ENCODE measurements at places on chromosomes 6 and 20.

DNA sequence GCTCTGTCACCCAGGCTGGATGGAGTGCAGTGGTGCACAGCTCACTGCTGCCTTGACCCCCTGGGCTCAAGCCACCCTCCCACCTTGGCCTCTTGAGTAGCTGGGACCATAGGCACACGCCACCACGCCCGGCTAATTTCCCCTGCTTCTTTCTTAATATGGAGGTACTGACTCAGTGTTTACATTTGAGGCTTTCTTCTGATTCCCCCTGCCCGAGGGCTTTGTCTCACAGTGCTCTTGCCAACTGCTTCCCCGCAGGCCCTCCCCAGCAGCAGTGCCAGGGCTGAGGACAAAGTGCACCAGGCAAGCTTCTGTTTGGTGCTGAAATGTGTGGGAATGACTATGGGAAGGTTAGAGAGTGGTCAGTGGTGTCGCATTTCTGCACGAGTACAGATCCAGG, 34.8 kb downstream of the NR2E1 start:
- DNase-seq, result no peak

- DNase-seq, result no peak
These were observed 3.9 kb upstream of the SLC9A8 start for GRCh38 chr20:49808753-49809152.

GRCh38 chr20:32418376-32418775, 60.2 kb downstream of the ASXL1 start:
- no peak for DNase-seq

DNA sequence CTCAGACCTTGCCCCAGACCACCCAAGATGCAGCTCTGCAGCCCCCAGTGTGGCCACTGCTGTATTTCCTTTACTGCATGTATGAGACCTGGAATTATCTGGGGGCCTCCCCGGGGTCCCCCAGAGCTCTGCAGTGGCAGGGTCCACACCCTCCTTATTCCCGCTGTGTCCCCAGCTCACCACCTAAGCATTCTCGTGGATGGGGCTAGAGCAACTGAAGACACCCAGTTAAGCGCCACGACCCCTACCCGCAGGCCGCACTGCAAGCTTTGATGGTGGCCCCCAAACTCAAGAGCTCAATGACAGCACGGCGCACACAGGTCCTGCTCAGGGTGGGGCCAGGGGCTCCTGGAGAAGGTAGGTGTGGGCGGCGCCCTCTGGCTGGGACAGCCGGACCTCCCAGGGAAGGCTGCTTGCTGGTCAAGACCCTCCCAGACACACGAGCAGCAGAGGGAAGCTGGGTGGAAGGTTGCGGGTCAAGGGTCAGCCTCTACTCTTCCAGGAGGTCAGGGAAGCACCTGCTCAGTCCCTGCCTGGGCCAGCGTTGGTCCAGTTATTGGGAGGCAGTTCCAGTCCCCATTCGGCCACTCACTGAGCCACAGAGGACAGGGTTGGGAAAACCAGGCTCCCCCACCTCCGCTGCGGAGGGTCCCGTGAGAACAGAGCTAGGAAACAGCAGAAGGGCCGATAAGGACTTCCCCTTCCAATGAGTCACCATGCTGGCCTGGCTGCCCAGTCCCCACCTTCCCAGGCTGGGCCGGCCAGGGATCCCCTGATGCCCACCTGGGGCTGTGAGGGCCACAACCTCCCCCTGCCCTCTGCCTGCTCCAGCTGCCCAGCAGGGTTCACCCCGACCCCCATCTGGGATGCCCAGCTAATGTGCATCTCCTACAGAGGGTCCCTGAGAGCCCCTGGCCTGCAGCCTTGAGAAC, 2.9 kb downstream of the LAMA5 start:
- no peak for DNase-seq

DNA sequence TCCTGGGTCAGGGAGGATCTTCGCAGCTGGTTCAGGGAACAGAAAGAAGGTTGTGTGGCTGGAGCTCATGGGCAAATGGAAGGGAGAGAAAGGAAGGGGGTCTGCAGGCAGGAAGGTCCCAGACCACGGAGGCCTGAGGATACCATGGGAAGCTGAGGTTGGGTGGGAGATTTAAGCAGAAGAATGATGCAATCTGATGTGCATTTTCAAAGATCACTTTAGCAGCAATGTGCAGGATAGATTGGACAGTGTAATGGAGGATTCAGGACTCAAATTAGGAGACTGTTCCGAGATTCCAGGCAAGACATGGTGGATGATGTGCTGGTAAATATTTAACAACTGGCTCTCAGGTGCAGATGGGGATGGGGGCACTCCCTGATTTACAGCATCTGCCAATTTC, 5.8 kb upstream of the RRBP1 start:
- no peak for DNase-seq

GRCh38 chr6:146892613-146893401, 294.0 kb downstream of the ADGB start:
- DNase-seq, result no peak

DNA sequence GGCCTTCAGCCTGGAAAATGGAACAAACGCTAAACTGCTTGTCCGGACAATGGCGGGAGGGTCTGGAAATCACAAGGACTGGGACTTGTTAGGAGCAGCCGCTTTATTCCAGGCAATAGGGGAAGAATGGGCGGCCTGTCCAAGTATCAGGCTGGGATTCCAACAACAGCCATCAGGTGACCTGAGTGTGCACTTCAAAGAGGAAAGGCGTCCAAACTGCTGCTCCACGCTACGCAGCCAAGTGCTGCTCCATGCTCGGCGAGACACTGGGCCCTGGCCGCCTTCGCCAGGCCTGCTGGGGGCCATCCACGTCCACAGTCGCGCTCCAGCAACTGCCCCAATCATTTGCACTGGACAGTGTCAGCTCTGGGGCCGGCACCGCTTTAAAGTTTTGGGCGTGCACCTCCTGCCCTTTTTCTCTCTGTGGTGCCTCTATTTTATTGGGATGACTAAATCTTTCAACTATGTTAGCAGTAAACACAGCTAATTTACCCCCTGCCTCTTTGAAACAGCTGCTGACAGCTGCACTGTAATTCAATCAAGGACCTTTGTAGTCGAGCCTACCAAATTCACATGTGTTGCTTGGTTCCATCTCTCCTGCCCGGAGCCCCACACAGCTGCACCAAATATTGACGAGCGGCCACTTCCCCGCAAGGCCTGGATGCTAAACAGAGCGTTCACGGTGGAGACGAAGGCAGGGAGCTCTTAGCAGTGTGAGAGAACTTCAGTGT, 98.3 kb downstream of the BMP7 start:
- no peak for DNase-seq

GRCh38 chr6:22025468-22026163, 271.2 kb downstream of the PRL start:
- no peak for DNase-seq

GRCh38 chr6:160132297-160132637, 10.7 kb downstream of the SLC22A1 start:
- no peak for DNase-seq

DNA sequence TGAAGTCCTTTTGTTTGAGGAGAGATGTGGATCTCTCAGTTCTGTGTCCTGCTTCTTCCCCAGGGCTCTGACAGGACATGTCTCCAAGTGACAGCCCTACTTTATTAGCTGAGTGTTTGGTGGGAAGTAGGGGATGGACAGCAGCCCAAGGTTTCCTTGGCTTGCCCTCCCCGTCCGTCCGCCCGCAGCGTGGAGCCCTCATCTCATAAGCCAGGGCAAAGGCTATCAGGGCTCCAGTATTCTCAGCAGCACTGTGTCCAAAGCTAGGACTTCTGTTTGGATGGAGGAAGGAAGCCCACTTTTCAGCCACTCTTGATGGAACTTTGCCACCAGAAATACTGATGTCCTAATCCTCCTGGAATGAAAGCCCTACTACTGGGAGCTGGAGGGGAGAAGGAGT, 13.6 kb downstream of the CDC5L start:
- DNase-seq, result no peak

DNA sequence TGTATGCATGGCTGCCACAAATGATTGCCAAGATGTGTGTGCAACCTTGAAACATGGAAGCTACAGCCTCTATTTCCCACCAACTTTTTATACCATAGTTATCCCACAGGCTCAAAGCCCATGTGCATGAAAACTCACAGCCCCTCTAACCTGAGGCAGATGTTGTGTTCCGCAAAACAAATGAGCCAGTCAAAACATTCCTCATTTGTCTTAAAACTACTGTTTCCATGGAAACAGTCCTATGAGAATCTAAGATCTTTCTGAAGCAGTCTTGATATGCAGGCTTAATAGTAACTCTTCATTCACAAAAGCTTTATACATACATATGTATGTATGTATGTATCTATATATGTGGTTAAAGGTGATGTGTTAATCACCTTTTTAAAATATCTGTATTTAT, 31.2 kb upstream of the MANEA start:
- no peak for DNase-seq

DNA sequence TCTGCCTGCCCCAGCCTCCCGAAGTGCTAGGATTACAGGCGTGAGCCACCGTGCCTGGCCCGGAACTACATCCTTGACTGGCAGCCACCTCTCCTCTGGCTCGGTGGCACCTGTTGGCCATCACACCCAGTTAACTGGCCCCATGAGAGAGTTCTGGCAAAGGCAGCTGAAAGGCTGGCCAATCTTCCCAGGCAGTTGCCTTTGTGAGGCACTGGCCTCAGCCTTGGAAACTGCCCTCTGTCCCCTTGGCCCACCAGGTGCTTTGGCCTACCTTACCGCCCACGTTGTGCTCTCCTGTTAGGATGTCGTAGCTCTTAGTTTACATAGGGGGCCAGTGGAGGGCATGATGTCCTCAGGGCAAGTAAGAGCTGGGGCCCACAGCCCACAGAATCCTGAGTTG, 9.6 kb upstream of the MANBAL start:
- no peak for DNase-seq

DNA sequence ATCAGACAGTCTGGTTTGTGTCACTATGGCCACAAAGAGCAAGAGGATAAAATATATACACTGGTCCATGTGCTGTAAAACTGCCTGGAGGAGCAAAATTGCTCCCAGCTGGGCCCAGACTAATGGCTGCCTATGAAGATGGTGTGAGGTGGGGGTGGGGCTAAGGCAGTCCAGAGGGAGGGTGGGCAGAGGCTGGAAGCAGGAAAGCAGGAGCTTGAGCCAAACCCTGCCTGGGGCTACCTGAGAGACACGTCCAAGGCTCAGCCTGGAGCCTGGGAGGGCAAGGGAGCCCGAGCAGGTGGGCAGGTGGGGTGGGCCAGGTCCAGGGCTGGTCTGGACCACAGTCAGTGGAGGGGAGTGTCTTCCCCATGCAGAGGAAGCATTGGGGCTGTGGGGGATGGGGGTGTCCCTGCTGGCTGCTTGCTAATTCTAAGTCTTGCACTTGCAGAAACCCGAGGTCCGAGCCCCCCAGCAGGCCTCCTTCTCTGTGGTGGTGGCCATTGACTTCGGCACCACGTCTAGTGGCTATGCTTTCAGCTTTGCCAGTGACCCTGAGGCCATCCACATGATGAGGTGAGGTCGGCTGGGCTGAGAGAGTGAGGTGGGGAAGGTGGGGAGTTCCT, 9.5 kb downstream of the HSPA12B start:
- DNase-seq, result no peak

DNA sequence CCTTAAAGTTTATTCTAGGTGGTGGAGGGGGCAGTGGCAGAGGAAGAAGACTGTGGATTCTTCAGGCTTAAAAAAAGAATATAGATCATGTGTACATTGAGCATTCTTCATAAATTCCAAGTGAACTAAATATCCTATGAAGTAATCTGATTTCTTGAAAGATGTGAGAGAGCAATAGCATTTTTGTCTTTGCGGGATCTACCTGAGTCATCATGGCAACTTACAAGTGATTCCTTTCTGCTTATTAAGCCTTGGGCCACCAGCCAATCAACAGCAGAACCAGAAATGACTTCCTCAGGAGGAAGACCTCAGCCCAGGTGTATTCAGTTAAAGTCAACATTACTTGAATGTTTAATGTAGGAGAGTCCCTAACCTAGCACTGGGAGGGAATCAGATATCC, 756.9 kb downstream of the TFAP2A start:
- no peak for DNase-seq

DNA sequence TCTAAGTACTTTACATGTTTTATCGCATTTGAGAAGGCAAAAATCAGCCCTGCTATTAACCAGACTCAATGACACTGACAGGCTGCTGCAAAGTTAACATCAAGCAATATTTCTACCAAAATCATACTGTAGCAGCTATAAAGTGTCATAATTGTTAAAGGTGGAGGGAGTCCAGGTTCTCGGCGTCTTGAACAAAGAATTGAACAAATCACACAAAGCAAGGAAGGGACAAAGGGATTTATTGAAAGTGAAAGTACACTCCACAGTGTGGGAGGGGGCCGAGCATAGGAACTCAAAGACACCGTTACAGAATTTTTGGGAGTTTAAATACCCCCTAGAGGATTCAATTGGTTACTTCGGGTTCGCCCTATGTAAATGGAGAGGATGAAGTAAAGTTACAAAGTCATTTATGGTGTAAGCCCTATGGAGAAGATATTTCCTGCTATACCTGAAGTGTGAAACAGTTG, 12.9 kb upstream of the ZNF391 start:
- no peak for DNase-seq

DNA sequence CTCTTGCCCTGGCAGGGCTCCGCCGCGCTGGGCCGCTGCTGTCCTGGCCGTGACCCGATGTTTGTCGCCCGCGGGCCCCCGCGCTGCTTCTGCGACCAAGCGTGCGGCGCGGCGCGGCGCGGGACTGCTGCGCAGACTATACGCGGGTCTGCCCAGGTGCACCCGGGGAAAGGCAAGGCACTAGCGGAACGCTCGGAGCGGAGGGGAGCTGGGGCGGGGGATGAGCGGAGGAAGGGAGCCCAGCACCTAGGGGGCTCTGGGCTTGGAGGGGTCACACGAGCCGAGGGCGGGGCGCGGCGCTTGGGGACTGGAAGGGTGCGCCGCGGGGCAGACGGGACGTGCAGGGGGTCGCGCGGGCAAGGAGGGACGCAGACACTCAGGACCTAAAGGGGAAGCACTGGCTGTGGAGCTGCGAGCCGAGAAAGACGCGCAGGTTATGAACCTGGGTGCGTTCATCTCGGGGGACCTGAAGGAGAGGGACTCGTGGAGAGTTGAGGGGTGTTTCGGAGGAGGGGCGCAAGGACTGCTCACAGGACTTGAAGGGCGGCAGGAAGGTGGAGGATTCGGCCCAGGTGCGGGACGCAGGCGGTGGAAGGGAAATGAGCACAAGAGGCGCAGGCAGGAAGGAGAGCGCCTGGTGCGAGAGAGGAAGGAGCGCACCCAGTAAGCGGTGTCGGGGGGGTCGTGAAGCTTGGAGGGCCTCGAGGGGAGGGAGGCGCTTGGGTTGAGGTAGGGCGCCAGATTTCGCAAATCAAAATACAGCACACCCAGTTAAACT, 40.8 kb upstream of the ZNFX1 start:
- DNase-seq, result no peak

DNA sequence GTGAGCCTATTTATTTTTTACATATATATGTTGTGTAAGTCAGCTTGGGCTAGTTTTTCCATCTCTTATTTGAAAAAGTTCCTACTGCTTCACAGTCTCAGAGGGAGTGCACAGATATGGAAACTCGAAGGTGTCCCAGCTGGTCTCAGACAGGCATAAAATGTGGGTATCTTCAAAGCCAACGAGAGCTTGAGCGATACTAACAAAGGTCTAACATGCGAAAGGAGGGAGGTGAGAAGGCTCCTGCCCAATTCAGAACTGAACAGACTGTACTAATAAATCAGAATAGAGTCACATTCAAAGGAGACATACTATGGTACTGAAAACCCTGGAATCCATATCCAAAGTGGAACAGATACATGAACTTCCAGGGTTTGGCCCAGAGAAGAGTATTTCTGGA, 113.0 kb downstream of the PREX1 start:
- no peak for DNase-seq

GRCh38 chr6:16948396-16948795, 153.5 kb upstream of the STMND1 start:
- no peak for DNase-seq
